ENCODE measurements at places on chromosomes 7 and 10. TPM values are rescaled to one million over a fixed set of nuclear protein-coding genes. Genes with fewer than 3 reads are reported as not detected.

DNA sequence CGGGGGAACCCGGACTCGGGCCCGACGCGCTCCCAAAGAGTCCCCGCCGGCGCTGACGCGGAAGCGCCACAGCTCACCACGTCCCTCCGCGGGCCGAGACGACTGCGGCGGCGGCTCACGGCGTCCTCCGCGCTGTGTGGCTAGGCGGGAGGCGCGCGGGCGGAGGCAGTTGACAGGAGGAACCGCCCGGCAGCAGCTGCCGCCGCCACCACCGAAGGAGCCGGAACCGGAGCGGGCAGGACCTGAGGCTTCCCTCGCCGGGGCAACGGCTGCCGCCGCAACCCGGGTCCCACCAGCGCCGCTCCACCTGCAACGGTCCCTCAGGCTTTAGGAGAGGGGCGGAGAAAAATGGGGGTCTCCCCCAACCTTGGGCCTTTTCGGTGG, 334 bp downstream of the ZNF800 start:
- peak; percentile 65 for DNase-seq

GRCh38 chr7:111199643-111200042, 108.7 kb downstream of the LRRN3 start:
- DNase-seq: no peak

GRCh38 chr10:118590334-118590733, 5.1 kb downstream of the PRLHR start:
- DNase-seq: peak; percentile 78

Gene OPN4
- total RNA-seq: 0.12 TPM

Data from lung (tissue), 17 donors.